Activated T-cell treated with anti-CD3 and anti-CD28 coated beads for 48 hours (primary cell): ENCODE measurements at places on chromosomes 5 and 9.

- no peak for DNase-seq
These were observed 134.9 kb upstream of the FBXL7 start for GRCh38 chr5:15365070-15365469.

GRCh38 chr9:94560237-94560636 lies 5.4 kb downstream of the PCAT7 start:
- no peak for DNase-seq

DNA sequence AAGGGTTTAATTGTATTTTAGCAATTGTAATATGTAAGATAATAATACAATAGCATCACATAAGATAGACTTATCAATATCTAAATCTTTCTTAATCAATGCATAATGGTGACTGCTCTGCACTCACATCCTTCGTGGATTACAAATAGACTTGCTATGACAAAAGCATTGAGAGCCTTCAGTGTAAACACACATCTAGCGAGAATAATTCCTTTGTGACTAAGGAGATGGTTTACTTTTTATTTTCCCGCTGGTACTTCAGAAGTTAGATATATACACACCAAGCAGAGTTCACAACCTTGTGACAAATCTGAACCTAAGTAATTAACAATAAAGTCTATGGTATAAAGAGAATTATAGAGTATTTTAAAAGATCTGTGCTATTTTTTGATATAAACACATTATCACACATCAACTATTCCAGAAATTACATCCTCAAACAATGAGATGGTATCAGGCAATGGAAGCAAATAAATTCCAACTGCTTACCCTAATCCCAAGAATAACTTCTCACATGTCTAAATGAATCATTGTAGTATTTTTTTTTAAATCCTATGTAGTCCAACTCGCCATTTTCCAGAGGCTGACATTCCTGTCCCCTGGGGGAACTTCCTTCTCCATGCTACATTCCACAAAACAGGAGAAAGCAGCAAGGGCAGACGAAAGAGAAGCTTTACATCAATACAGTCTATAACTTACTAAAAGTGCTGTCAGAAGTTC lies 51.2 kb downstream of the MAPKAP1 start:
- no peak for DNase-seq

- no peak for DNase-seq
These were observed 136.2 kb downstream of the BARX1 start for GRCh38 chr9:93818827-93819472.

GRCh38 chr9:124477211-124477647 lies 27.0 kb downstream of the ADGRD2 start:
- DNase-seq, result no peak

DNA sequence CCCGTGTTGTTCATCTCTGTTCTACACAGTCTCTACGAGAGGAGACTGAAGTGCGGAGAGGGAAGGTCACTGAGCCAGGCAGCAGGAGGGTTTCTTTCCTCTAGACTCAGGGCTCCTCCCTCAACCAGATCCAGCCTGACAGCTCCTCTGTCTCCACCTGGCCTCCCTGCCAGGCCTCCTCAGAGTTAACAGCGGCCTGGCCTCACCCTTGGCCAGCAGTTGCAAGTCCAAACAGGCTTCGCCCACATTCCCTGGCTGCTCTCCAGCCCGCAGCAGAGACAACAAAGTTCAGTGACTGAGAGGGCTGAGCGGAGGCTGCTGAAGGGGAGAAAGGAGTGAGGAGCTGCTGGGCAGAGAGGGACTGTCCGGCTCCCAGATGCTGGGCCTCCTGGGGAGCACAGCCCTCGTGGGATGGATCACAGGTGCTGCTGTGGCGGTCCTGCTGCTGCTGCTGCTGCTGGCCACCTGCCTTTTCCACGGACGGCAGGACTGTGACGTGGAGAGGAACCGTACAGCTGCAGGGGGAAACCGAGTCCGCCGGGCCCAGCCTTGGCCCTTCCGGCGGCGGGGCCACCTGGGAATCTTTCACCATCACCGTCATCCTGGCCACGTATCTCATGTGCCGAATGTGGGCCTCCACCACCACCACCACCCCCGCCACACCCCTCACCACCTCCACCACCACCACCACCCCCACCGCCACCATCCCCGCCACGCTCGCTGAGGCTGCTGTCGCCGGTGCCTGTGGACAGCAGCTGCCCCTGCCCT lies at the start of gene HRCT1:
Gene HRCT1, plus strand, starts transcription at position 291 of the 768 bp plus-strand sequence. Its CDS starts 86 bp downstream, at position 377.
- no peak for DNase-seq

DNA sequence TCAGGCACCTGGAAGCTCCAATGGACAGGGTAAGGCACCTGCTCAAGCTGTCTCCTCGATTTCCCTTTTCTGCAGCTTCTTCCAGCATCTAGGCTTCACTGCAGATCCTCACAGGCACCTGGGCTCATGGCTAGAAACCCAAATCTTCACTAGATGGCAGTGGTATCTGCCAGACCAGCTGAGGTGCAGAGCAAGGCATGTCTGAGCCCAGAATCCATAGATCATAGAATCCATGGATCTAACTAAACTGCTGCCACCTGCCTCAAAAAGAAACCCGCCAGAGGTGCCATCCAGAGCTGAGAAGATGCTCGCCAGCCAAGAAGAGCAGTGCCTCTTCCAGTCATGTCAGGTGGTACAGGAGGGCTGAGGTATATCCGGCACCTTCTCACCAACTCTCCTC lies 6.9 kb downstream of the SHC3 start:
- DNase-seq, result no peak
